ENCODE measurements at places on chromosomes 11 and 22.

- no peak for DNase-seq
These were observed 3.6 kb downstream of the NEAT1 start for GRCh38 chr11:65425971-65426838.

DNA sequence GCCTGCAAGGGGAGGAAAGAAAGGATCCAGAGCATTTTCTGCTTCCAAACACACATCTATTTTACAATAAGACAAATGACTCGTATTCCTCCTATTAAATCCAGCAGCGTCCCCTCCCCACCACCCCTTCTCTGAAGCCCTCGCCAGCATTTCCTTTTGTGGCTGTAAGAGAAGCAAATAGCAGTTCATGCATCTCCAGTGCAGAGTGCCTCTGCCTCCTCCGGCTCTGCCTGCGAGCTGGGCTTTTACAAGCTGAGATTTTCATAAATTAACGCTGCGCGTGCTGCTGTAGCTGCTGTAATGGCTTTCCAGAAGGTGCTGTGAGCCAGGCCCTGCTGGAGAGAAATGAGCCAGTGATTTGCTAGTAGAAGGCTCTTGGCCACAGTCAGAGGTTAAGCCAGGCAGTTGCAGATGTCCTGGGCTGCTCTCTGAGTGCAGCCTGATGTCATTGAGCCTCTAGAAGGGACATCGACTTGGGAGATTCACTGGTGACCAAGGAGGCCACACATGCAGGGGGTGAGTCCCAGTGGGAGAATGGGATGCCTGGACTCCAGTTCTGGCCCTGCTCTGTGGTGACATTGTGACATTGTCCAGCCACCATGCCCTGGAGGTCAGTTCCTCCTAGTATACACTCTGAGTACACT lies 134.5 kb upstream of the NAV2 start:
- DNase-seq, result peak; percentile 59

DNA sequence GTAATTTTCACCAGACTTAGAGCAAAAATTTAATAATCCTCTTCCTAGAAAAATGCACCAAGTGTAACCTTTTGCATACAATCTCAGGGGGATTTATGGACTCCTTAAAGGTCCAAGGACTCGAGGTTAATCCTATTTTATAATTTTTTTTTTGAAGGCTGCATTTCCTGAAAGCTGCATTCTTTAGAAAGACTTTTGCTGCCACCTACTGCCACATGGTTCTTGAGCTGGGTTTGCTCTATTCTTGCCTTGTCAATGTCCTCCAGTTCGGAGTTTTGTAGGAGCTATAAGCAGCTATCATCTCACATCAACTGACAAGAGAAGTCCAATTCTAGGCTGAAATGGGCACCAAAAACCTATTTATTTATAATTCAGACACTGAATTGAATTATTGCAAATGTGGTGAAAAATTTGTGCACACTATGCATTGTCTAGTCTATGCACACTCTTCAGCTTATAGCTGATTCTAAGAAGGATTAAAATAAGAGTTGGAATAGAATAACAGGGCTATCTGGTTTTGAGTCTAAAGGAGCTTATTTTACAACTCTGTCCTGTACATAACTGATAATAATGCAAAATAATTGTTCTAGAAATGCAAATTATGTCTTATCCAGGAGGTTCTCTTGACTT lies 31.3 kb downstream of the TRAF6 start:
- DNase-seq, result no peak

GRCh38 chr22:43881091-43882061 lies 10.4 kb downstream of the PNPLA5 start:
- DNase-seq, result no peak

- DNase-seq, result no peak
These were observed 122.2 kb downstream of the APOL5 start for GRCh38 chr22:35839841-35840301.

- DNase-seq, result no peak
These were observed 5.3 kb downstream of the KCNQ1OT1 start for GRCh38 chr11:2694495-2694894.

DNA sequence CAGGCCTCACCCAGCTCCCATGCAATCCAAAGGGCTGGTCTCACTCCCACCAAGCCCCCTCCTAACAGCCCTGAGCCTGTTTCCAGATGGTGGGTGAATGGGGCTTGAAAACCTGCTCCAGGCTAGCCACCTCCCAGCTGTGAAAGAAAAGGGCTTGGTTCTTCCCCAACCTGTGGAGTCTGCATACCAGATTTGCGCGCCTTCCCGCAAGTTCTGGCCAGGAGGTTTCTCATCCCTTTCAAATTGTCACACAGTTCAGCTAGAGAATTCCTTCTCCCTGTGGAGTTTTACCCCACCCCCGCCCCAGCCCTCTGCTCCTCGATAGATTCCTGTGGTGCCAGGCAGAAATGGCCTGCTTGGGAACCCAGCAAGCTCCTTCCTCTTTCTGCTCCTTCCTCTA lies 734.6 kb upstream of the FAT3 start:
- no peak for DNase-seq

- DNase-seq, result no peak
These were observed 32.8 kb downstream of the MYEOV start for GRCh38 chr11:69326622-69327219.

GRCh38 chr11:118064956-118065355 lies 11.9 kb upstream of the TMPRSS4 start:
- no peak for DNase-seq

GRCh38 chr11:108752297-108752751 lies 87.5 kb downstream of the DDX10 start:
- DNase-seq, result no peak

- DNase-seq, result no peak
These were observed 144.3 kb upstream of the ANO3 start for GRCh38 chr11:26187639-26188038.

DNA sequence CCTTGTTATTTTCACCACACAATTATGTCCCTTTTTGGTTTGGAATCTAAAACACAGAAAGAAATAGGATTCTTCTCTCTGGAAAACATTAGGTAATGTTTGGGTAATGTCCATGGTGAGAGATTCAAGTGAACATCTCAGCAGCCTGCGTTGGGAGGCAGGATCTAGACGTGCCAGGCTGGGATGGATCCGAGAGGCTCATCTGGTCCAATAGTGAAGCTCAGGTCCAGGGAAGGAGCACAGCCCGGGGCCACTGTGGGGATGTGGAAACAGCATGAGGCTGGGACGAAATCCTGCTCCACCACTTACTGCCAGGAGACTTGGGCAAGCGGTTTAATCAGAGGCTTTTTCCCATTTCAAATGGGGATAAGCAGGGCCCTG lies 109.9 kb downstream of the CSNK2A3 start:
- DNase-seq, result no peak

- no peak for DNase-seq
These were observed 129.9 kb upstream of the TTC12 start for GRCh38 chr11:113184498-113184897.

- DNase-seq, result no peak
These were observed 405.0 kb downstream of the BRD1 start for GRCh38 chr22:49422701-49423100.

DNA sequence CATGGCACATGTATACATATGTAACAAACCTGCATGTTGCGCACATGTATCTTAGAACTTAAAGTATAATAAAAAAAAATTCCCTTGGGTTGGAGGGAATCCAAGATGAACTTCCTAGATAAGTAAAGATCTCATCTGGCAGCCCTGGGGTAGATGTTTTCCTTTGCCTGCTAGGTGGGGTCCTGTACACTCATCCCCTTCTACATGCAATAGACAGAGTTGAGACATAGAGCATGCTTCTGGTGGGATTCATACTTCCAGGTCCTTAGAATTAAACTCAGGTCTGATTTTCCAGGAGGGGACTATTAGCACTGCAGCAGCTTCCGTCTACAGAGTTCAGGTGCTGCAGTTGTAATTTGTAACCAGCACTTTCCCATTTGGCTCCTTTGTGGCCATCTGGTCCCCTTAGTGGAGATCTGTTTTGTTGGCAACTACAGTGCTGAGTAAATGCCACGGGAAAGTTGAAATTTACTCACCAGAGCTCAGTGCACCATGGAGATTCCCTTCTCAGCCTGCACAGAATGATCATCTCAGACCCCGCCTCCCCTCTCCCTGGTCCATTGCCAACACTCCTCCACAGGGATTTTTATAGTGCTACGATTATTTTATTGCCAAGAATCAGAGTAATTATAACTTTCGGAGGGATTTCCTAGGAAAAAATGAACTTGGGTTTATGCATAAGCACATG lies 220.1 kb upstream of the E2F8 start:
- no peak for DNase-seq

- DNase-seq, result no peak
These were observed 174.7 kb downstream of the MN1 start for GRCh38 chr22:27626675-27627443.

- DNase-seq, result no peak
These were observed 29.7 kb upstream of the ANO1 start for GRCh38 chr11:70048279-70049024.

GRCh38 chr11:28615542-28615941 lies 507.4 kb downstream of the METTL15 start:
- DNase-seq, result no peak

DNA sequence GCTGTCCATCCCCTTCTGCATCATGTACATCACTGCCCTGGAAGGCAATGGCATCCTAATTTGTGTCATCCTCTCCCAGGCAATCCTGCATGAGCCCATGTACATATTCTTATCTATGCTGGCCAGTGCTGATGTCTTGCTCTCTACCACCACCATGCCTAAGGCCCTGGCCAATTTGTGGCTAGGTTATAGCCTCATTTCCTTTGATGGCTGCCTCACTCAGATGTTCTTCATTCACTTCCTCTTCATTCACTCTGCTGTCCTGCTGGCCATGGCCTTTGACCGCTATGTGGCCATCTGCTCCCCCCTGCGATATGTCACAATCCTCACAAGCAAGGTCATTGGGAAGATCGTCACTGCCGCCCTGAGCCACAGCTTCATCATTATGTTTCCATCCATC lies 337 bp downstream of the OR52B6 start:
- DNase-seq, result no peak

- DNase-seq, result no peak
These were observed 9.6 kb upstream of the CBLIF start for GRCh38 chr11:59854871-59855270.

DNA sequence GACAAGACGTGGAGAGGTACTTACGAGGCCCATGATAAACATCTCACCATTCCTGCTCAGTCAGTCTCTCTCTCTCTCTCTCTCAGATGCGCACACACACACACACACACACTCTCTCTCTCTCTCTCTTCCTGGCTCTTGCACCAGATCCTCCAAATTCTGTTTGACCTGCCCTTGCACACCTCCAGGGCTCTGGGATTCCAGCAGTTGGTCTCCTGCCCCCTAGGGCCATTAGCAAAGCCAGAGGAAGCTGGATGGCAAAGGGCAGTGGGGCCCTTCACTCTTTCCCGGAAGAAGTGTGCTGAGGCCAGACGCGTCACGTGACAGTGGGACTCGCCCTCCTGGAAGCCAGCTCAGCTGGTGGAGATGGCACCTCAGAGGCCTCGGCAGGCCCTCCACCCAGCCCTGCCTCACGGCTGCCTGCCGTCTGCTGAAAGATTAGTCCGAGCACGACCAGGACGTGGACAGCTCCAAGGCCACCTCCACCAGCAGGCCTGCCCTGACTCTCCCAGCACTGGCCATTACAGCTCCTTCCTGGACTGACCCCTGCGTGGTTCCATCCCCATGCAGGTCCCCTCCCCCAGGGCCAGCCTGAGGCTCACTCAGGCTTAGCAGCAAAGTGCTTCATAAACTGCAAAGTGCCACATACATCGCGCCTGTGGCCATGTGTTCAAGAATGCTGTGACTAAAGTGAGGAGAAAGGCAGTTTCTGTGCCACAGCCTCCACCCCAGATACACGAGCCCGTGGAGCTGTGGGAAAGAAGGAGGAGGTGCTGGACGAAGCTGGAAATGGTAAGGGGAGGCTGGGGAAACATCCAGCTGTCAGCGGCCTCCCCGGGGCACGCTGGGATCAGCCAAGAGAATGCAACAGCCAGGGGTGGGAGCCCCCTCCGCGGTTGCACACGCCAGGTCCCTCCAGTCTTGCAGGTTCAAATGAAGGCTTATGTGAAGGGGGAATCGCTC lies 3.7 kb downstream of the PDGFB start:
- DNase-seq, result no peak

GRCh38 chr11:20103281-20103680 lies 57.0 kb downstream of the DBX1 start:
- DNase-seq, result no peak

GRCh38 chr11:70192666-70193410 lies 10.3 kb upstream of the FADD start:
- DNase-seq, result no peak

DNA sequence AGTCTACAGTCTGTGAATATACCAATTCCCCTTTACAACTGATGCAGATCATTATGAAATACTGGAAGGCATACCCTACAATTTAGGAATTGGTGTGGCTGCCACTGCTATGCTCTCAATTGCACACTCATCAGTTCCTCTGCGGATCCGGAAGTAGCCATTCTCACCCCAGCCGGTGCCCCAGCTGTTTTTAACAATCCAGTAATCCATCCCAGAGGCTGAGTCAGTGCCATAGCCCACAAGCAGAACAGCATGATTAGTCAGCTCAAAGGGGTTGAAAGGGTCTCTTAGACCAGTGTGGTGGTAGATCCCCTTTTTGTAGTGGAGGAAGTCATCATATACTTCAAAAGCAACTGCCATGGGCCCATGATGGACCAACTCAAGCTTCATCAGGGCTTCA lies 43.6 kb downstream of the CTSC start:
- no peak for DNase-seq
